ENCODE measurements at places on chromosomes 7 and 10.

GRCh38 chr7:8120390-8121058 is 141.4 kb downstream of the ICA1 start:
- DNase-seq = no peak

DNA sequence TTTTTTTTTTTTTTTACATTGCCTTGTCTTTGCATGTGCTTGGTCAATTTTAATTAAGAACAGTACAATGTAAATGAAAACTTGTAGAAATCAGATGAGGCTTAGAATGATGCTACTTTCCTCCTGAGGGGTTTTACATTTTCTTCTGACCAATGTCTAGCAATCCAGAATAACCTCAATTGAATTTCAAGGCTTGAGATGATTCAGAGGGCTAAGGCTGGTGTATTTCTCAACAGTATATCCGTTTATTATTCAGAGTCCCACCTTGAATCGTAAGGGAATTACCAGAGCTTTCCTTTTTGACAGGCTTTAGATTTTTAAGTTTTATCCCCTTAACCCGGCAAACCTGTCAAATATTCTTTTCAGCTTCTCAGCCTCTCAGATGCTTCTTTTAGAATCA is 231.2 kb upstream of the STK17A start:
- DNase-seq = no peak

DNA sequence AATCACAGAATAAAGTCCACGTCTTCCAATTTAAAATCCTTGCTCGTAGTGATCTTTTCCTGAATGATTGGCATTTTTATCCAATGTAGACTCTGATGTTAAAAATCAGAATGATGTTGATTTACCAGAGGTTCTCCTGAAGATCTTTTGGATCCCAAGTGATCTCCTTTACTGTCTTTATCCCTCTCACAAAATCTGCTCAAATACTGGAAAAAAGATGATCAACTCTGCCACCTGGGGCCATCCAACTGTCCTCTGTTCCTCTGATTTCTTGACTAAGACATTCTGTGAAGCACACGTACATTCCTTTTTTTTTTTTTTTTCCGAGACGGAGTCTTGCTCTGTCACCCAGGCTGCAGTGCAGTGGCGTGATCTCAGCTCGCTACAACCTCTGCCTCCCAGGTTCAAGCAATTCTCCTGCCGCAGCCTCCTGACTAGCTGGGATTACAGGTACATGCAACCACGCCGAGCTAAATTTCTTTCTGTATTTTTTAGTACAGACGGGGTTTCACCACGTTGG is 18.0 kb upstream of the ADRB1 start:
- no peak for DNase-seq

DNA sequence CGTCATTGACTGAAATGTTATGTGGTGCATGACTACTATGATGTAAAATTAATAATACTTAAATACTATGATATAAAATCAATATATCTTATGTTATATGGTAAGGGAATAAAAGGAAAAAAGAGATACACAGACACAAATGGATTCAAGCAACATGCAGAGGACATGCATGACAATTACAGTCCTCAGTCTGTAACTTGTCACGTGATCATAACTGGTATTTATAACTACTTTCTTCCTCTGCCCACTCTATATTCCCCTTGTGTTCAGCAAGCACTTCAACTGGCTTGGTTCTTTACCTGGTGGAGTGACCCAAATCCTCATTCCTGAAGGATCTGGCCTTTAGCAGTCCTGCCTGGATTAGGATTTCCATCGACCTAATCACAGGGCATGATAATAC is 104.4 kb upstream of the FAM180A start:
- DNase-seq = no peak

DNA sequence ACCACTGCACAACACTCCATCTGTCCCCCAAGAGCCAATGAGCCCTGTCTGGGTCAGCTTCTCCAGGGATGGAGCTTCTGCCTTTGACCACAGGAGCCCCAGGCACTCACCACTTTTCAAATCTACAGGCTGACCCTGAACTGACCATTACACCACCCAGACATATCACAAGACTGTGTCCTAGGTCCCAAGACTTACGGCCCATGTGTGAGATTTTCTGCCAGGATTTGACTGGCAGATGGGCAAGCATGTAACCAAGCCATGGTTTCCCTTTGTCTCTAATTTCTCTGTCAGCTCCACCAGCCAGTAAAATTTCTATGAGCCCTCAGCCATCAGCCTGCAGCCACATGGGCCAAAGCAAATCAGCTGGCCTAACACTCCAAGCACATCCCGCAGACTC is 92.5 kb downstream of the SH3PXD2A start:
- DNase-seq = no peak

DNA sequence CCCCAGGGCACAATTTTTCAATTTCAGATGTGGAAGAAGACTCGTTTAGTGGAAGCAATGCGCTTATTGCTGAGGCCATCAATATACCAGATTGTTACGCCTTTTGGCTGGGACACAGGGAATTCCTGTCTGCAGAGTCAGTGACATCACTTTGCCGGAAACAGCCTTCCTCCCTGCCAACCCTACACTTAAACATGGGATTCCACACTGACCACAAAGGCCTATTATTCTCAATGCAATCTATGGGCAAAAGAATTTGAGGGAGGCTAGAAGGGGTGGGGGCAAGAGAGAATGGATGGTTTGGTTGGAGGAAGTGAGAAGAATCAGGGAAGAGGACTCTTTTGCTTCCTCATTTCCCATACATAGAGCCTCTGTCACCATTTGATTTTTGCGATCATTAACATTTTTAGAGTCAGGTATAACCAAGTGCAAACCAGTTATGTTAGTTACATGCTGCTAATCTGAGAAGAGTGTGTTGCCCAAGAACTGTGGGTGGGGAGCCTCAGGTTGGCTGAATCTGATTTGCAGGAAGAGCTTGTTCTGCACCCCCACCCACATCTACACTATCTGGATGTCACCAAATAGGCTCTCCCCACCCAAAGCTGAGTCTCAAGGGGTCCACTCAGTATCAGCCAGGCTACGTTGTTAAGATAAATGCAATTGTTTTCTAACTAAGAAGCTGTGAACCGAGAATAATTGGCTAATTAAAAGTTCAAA is 58.2 kb downstream of the ENTPD1 start:
- no peak for DNase-seq

DNA sequence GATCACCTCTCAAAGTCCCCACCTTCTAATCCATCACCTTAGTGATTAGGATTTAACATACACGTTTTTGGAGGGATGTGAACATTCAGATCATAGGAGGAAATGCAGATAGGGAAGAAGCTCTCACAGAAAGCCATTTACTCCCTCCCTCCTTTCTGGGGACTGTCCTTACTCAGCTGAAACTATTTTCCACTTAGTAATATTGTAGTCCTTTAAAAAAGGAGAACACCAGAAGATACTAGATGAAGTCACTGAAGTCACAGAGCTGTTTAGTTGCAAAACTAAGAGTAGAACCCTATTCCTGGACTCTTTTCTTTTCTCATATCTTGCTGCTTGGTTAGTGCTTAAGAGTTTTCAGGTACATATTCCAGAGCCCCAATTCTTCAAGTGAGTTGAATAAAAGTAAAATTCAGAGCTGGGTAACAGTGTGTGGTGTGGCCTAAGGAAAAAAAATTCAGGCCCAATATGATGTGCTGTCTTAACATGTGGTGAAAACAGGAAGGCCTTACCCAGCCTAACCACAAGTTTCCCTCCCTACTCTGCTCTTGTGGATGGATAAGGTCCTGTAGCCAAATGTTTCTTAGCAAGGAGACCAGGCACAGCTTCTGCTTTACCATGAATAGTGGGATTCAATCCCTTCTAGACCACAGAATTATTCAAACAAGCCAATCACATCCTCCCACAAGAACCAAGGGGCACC is 135.7 kb downstream of the INHBA start:
- no peak for DNase-seq

DNA sequence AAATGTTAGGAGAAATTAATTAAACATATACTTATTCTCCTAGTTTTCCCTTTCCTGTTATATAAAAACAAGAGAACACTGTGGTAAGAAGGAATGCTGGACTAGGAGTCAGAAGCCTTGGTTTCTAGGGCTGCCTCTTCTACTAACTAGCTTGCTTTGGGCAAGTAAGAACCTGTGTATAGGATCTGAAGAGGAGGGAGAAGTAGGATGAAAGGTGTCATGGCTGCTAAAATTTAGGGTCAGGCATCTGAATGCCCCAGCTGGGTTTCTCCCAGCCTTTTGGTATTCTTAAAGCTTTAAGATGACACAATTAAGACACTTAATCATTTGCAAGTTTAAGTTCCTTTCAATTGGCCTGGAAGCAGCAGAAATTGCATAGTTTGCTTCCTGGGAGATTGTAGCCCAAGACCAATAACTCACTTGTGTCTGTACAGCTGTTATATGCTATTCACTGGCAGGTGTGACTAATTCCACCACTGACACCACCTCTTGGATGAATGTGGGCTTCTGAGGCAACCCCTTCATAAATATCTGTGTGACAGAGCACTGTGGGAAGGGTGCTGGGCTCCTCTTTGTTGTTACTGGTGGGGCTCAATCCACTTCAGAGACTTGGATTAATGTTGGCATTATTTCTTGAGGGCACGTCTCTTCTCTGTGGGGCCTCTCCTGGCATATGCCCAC is 137.2 kb downstream of the LRMDA start:
- DNase-seq = no peak

DNA sequence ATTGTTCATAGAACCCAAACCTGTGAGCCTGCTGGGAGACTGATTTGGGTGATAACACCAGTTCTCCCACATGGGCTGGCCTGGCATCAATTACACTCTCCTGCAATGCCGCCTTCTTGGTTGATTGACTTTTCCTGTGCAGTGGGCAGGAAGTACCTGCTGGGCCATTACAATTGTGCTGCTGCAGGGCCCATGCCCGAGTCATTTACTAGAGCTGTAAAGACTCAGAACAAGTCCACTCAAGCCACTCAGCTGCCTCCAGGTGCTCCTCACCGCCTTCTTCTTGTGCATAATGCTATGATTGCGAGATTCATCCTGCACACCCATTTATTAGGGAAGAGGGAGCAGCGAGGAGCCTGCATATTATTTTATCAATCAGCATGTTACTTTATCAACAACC is 264.0 kb downstream of the TCERG1L start:
- DNase-seq = no peak

DNA sequence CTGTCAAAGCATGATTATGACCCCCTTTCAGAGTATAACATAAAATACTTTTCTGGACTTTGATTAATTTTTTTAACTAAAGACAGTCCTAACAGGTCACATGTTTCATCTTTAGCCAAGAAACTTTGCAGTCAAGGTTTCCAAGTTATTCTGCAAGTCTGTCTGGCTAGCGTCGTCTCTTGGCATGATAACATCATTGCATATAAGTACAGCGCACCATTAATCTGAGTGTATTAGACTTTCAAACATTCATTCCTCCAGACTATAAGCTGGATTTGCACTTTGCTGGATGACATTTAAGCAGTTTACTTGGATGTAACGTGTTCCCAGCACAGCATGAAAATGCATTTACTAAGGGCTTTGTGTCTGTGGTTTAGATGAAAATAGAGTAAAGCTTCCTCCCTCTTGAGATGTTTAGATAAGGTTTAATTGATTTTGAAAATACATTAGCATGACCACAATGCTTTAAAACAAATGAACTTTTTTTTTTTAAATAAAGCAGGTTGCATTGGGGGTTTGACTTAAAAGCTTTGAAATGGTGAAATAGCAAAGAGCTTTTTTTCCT is 349.0 kb upstream of the MTPN start:
- no peak for DNase-seq

DNA sequence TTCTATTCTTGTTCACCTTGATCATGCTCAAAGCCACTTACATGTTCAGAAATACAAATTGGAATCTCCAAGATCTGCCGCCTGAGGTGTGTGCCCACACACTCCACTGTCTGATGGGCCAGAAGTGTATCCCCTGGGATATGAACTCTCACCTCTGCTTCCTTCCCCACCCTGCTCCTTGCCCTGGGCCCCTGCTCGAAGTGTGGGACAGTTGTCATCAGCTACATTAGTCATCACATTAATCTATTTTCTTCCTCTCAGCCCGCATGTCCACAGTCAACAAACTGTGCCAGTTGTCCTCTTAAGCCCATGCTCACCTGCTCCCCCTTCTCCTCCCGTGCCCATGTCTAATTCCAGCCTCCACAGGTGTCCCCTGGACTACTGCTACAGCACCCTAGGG is 154.7 kb downstream of the PTPN20 start:
- no peak for DNase-seq

- no peak for DNase-seq
Measured at GRCh38 chr10:47223236-47223635, 76.8 kb upstream of the GDF10 start.

- no peak for DNase-seq
Measured at GRCh38 chr10:117619707-117620405, 77.3 kb downstream of the EMX2 start.

GRCh38 chr7:17968791-17969715 is 28.8 kb upstream of the SNX13 start:
- DNase-seq = no peak

GRCh38 chr7:106421181-106421762 is 136.5 kb upstream of the NAMPT start:
- DNase-seq = no peak

GRCh38 chr10:30422151-30422695 is 11.8 kb upstream of the MAP3K8 start:
- no peak for DNase-seq

GRCh38 chr7:123647106-123647730 is 8.4 kb upstream of the LMOD2 start:
- no peak for DNase-seq

- DNase-seq = no peak
Measured at GRCh38 chr10:10796061-10796773, 221.5 kb upstream of the CELF2 start.

GRCh38 chr7:98974906-98975816 is 96.8 kb downstream of the TRRAP start:
- no peak for DNase-seq

GRCh38 chr7:50783801-50784507 is 1.3 kb upstream of the GRB10 start:
- no peak for DNase-seq

DNA sequence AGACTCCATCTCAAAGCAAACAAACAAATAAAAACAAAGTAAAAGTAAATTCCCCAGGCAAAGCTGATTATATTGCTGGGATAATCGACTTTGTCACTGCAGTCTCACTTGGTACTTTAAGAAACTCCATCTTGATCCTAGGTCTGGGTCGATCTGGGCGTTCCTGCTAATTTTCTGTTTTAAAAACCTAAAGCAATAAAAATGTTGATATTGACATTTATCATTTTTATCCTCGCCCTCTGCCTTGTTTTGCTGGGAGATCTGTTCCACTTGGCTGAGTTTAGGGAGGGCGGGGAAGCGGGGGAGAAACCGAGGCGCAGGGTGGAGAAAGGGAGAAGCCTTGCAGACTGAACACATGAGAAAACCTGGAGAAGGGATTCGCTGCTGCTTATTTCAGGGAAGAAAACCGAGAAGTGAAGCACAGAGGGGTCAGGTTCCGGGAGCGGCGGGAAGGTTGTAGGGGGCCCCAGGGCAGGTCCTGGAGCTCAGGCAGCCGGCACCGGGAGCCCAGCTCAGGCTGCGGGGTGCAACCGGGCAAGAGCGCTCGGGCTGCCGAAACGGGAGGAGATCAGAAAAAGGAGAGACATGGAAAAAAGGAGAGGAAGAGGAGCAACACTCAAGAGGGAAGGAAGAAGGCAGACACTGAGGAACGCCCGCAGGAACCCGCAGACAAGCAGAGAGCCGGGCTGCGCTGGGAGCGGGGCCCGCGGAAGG is 27.3 kb upstream of the KMT2C start:
- DNase-seq = no peak

Measured in NCI-H1930 (cell line).